ENCODE measurements at places on chromosomes 1 and 21.

GRCh38 chr1:245051349-245052221, 103.2 kb upstream of the KIF26B start:
- peak; percentile 58 for DNase-seq

GRCh38 chr1:162087111-162087510, 17.6 kb downstream of the NOS1AP start:
- DNase-seq = no peak

DNA sequence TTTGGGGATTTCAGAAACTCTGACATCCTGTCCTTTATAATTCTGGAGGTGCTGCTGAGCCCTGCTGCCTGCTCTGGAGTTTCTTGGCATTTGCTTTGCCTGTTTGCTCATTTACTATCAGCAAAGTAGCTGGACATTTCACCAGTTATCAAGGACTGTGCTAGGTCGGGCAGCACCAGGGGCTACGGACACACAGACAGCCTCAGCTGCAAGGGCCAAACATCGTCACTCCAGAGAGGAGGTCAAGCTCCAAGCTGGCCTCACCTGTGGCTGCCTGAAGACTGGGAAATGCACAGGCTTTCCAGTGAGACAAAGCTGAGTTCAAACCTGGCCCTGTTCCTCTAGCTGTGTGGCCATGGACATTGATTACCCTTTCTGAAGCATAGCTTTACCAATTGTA, 143.7 kb downstream of the LRIG2 start:
- no peak for DNase-seq

GRCh38 chr21:38925923-38926322, 120.2 kb downstream of the ETS2 start:
- DNase-seq = no peak

DNA sequence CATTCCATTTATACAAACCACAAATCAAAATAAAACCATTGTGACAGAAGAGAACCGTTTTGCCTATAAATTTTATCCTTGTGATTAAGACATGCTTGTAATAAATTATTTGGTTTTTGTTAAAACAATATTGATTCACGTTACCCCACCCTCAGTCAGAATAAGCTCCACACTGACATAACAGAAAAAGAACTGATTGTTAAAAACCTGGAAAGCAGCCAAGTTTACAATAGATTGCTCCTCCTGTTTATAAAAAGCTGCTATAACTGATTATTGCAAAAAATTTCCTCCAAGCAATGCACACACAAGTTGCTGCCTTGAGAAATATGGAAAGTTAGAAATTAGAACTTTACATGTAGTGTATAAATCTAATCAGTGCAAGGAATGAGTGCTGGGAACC, 263.5 kb downstream of the SETD4 start:
- DNase-seq = no peak

- DNase-seq = no peak
Measured at GRCh38 chr1:212518188-212519054, 85.7 kb downstream of the NENF start.

DNA sequence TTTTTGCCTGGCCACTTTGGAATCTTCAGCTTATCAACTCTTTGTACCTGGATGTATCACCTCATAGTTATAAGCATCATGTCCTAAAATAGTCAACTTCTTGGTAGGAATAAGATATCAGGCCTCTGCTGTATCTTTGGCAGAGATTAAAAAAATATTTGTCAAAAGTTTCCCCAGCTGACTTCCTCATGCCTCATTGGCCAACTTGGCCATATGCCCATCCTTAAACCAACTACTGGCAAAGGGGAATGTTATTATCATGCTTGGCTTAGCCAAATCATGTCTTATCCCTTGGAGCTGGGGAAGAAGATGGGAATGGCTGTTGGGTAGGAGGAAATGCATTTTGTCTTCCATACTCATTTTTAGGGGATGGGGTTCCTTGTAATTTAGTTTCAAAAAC, 23.4 kb downstream of the NFASC start:
- DNase-seq = no peak

- no peak for DNase-seq
Measured at GRCh38 chr1:17095141-17095540, 24.1 kb downstream of the PADI2 start.

- no peak for DNase-seq
Measured at GRCh38 chr1:235391874-235392273, 24.6 kb downstream of the TBCE start.

GRCh38 chr1:94773296-94773809, 46.8 kb upstream of the SLC44A3 start:
- DNase-seq = no peak

DNA sequence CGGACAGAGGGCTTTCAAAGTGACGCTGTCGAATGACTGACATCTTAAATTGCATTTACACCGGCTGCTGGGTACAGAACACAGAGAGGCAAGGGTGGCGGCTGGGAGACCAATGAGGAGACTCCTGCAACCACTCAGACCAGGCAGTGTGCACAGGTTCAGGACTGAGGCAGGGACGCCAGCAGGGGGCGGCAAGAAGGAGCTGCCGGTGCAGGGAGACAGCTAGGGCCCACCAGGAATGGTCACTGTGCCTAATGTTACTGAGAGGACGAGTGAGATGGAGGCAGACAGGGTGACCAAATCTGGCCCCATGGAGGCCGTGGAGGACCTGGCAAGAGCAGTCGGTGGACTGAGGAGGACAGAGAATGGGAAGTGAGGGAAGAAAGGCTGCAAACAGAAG, 23.5 kb downstream of the GLIS1 start:
- peak; percentile 50 for DNase-seq

- no peak for DNase-seq
Measured at GRCh38 chr1:158002631-158003405, 9.4 kb downstream of the KIRREL1 start.

- no peak for DNase-seq
Measured at GRCh38 chr1:73100216-73100615, 817.9 kb upstream of the NEGR1 start.

GRCh38 chr1:47399138-47399845, 16.8 kb upstream of the FOXE3 start:
- DNase-seq = no peak

GRCh38 chr1:175493321-175494010, 249.9 kb downstream of the TNR start:
- no peak for DNase-seq

- DNase-seq = no peak
Measured at GRCh38 chr1:112454316-112454715, 54.4 kb upstream of the WNT2B start.

GRCh38 chr21:36474591-36474990, 5.3 kb downstream of the CLDN14 start:
- no peak for DNase-seq

- no peak for DNase-seq
Measured at GRCh38 chr1:153921803-153922075, 1.0 kb downstream of the GATAD2B start.

DNA sequence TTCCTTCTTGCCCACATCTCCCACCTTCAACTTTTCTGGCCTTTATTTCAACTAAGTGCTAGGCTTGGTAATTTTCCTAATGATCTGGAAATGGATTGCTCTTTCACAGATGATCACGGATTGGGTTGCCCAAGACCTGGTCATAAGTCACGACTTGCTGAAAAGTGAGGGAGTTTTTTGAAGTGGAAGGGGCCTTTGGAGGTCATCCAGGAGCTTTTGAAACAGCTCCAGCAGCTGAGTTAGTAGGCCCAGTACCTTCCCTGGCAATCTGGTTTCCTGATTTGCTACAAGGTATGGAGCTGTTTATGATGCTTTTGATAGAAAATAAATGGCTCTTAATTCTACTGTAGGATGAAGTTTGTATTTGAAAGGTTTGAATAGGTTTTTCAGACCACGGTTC, 20.4 kb downstream of the GREM2 start:
- no peak for DNase-seq

DNA sequence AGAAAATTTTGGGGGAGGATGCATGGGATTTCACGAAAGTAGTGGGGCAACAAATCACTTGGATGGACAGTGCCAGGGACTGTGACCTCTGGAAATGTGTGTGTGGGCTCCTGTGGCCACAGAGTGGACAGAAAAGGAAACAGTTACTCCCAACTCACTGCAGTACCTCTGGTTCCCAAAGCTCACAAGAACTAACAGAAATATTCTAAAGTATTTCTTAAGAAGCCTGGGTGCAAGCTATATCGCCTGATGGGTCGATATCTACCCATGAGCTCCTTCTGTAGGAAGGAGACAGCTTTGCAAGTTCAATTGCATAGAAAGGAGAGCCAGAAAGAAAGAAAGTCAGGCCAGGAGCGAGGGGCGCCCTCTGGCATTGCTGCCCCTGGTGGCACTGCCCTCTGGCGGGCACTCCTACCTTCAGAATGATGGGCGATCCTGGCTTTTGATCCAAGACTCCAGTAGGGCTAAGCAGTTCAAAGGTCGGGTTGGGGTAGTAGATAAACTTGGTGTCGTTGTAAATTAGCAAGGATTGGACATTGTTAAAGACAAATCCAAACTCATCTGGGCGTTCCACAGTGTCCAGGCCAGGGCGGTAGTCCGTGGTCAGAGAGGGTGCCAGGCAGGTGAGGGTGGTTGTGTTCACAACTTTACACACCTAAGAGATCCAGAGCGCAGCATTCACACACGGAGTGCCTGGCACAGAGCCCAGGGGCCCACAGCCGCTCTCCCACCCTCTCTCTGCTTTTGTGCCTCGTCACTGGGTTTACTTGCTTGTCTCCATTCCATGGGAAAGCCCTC, 134.7 kb upstream of the CD34 start:
- no peak for DNase-seq

- DNase-seq = no peak
Measured at GRCh38 chr1:17281775-17282181, 26.2 kb upstream of the PADI4 start.

DNA sequence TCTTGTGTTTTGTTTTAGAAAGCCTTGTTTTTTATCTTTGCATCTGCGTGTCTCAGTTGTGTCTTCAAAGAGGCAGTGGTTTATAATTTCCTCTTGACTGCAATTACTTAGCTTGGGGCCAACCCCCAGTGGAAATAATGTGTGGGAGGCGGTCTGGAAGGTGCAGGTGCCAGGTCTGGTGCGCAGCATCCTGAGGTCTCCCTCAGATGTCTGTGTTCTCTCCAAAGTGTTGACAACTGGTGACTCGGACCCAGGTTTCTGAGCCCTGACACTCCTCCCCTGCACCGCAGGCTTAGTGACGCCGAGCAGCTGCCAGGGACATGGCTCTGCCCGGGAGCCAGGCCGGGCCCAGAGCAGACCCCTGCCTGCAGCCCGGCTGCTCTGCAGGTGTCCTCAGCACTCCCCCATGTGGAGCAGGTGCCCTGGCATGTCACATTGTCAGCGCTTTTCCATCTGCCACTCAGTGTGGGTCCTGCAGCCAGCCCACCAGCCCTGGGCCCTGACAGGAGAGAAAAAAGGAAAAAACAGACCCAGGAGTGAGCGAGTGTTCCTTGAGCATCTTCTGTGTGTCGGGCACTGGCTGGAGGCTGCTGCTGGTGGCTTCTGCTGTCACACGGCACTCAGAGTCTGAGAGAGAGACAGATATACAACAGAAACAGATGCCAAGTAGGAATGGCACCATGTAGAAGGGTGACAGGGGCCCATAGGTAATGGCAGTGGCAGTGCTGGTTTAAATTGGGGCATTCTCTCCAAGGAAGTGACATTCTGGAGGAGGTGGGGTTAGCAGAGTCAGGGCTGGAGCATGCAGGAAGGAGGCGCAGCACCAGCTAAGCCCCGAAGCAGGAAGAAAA, 24.8 kb upstream of the SELENON start:
- DNase-seq = peak; percentile 94

Data from activated CD4-positive, alpha-beta T cell treated with anti-CD3 and anti-CD28 coated beads for 36 hours (primary cell).